IMR-90 (cell line): ENCODE measurements at places on chromosomes 16 and 17. TPM values are rescaled to one million over a fixed set of nuclear protein-coding genes. Genes with fewer than 3 reads are reported as not detected.

Gene HSPB9
- not detected in 2 replicates for total RNA-seq

Gene TP53TG3C
- total RNA-seq: not detected in 2 replicates

Gene MPDU1
- 142 and 149 TPM in 2 replicates for total RNA-seq

Gene TNK1
- total RNA-seq: under 0.01 and 0.54 TPM in 2 replicates

Gene STH
- total RNA-seq: not detected in 2 replicates

Gene ZFPM1
- total RNA-seq: 0.28 and 0.36 TPM in 2 replicates

Gene ABCC11
- under 0.01 and 0.18 TPM in 2 replicates for total RNA-seq

Gene TNFSF12
- 2.7 and 3.6 TPM in 2 replicates for total RNA-seq

Gene TBC1D26
- not detected in 2 replicates for total RNA-seq

Gene HOXB6
- total RNA-seq: 11.1 and 11.9 TPM in 2 replicates
